NCI-H187 treated with DMSO at 0.1 percent for 48 hours (cell line): ENCODE measurements at places on chromosomes 12 and 14.

DNA sequence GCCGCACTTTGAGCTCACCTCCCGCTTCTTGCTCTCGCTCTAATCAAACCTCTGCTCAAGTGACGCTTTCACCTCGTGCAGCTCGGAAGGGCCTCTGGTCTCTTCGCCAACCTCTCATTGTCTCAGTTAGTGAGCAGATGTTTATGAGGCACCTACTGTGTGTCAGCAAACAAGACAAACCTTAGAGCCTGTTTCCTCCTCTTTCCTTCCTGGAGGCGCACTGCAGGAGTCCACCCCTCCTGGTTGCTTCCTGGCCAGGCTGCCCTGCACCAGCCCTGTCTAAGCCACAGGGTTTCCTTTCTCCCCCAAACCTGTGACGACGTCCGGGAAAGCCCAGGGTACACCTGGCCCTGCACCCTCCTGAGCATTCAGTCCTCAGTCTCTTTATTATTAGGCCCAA is 84.2 kb downstream of the PHETA1 start:
- no peak for DNase-seq

DNA sequence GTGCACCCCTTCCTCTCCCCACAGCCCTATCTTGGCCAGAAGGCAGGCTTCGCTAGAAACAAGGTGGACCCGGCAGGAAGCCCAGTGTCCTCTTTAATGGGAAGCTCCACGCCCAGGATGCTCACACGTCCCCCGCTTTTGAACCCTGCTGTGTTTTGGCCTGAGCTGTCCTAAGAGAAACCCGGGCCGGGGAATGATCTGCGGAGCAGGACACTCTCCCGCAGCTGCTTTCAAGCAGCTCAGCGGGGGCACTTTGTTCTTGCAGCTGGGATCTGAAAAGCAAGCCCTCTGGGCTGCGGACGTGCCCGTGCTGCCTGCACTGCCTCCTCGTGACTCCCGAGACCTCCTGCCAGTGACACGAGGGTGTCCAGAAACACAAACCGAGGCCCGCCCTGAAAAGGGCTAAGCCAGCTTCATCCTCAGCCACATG is 30.0 kb downstream of the SCARB1 start:
- no peak for DNase-seq

DNA sequence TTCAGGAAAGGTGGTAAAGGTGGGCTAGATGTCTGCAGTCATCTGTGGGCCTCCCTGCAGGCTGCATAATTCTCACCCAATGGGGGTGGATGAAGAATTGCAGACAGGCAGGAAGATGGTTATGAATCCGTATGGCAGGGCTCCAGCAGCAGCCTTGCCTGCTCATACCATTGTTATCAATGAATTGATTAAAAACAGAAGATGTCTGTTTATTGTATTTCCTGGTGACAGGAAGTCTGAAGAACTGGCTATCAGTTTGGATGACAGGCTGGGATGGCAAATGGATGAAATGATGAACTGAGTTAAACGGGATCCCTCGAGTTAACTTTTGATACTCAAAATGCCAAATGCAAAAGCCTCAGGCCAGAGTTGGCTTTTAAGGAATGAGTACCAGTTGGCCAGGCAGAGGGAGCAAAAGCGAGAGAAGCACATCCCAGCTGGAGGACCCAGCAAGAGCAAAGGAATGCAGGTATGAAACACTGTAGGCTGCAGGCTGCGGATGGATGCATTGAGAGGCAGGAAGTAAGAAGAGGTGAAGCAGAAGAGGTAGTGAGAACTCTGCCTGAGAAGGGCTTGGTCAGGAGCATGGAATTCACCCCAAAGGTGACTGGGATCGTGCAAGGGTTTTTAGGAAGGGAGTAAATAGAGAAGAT is 550.0 kb upstream of the TBX3 start:
- DNase-seq: no peak

GRCh38 chr12:84186433-84186832 is 726.2 kb downstream of the SLC6A15 start:
- DNase-seq: no peak

- no peak for DNase-seq
Measured at GRCh38 chr12:62860501-62861411, 74.2 kb downstream of the PPM1H start.

- DNase-seq: no peak
Measured at GRCh38 chr14:56118611-56119181, 485 bp downstream of the PELI2 start.

- no peak for DNase-seq
Measured at GRCh38 chr12:117363953-117364486, 2.6 kb upstream of the NOS1 start.

DNA sequence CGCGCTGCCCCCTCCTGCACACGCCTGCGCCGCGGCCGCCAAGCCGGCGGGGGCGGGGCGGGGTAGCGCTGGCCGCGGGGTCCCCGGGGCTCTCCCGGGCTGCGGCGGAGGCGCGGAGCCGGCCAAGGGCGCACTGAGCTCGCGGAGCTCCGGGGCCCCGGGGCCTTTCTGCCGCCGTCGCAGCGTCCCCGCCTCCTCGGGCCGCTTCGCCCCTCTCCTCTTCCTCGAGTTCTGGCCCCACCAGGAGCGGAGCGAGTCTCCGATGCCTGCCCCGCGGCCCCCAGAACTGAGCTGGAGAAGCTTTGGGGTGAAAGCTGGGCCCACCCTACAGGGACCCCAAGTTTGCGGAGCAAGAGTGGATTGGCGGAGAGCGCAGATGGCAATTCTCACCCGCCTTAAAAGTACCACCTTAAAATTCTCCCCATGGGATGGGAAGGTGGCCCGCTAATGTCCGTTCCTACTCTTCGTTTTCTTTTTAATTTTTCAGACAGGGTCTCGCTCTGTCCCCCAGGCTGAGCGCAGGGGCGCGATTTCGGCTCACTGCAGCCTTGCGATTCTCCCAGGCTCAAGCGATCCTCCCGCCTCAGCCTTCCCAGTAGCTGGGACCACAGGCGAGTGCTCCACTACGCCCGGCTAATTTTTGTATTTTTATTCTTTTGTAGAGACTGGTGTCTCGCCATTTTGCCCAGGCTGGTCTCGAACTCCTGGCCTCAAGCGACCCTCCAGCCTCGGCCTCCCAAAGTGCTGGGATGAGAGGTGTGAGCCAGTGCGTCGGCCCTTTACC is 129.6 kb downstream of the NDUFA12 start:
- DNase-seq: no peak

DNA sequence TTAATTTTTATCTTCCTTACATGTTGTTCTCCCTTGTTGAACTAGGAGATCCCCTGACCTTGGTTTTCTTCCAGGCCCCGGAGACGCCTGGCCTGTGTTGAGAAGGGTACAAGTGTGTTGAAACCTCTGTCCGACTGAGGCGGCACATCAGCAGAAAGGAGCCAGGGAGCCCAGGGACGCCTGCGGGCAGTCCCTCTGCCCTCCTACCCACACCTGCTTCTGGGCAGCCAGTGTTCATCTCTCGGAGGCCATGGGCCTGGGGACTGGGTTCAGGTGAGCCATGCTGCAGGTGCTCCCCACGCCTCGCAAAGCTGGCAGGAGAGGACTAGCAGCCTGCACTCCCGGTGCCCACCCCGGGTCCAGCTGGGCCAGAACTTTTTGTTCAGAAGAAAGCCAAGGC is 39.9 kb upstream of the EIF5 start:
- DNase-seq: no peak

GRCh38 chr14:32601906-32602305 is 272.8 kb downstream of the AKAP6 start:
- no peak for DNase-seq

DNA sequence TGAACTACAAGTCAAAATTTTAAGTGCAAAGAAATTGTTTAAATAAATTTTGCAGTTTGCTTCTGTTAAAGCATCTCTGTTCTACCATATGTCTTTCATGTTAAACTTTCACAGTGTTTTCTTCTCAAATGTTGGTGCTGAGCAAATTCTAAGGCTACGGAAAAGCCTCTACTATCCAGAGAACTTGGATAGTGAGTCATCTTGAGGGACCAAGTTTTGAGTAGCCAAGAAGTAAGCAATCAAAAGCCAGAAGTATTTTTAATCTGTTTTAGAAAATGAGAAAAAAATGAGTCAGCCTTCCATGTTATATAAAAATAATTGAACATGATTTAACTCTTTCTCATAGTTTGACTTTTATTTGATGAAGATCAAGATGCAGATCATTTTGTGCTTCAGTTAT is 3.3 kb downstream of the BRMS1L start:
- no peak for DNase-seq

DNA sequence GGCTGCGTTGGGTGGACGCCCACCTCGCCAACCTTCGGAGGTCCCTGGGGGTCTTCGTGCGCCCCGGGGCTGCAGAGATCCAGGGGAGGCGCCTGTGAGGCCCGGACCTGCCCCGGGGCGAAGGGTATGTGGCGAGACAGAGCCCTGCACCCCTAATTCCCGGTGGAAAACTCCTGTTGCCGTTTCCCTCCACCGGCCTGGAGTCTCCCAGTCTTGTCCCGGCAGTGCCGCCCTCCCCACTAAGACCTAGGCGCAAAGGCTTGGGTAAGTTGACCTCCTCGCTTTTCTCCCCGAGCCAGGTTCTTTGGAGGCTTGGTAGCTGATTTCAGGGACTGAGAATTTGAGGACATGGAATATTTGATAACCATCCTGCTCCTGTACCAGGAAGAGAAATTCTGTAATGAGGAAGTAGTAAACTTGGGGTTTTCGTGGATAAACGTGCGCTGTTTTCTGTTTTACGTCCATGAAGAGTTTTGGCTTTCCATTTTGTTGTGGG is 530 bp downstream of the APAF1 start:
- no peak for DNase-seq

DNA sequence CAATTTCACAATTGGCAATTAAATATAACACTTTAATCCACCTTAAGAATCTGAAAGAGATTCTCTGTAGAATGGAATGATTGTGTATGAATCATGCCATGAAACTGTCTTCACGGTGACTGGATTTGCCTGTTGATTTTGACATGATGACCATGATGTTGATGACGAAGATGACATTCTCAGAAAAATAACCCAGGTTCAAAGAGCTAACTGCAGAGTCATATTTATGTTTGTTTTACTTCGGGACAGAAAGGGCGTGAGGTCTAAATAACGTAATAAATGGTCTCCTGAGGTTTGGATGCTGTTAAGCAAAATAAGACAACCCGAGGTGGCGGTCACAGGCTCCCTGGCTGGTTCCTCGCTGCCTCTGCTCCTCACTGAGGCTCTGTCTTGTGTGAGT is 532.0 kb downstream of the TMEM121 start:
- no peak for DNase-seq

DNA sequence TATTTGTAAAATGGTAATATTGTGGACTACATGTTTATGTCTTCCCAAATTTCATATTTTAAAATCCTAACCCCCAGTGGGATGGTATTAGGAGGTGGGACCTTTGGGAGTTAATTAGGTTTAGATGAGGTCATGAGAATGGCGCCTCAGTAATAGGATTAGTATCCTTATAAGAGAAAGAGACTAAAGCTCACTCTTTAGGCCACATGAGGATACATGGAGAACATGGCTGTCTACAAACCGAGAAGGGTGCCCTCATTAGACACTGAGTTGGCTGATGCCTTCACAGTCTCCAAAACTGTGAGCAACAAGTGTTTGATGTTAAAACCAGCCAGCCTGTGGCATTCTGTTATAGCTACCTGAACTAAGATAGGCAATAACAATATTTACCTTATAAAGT is 58.3 kb upstream of the OTOGL start:
- DNase-seq: no peak

GRCh38 chr14:74921987-74922751 is 891 bp downstream of the RPS6KL1 start:
- no peak for DNase-seq

- no peak for DNase-seq
Measured at GRCh38 chr14:68462683-68463082, 330.2 kb downstream of the ZFP36L1 start.

GRCh38 chr12:56718636-56719035 is 6.5 kb downstream of the NACA start:
- DNase-seq: no peak

DNA sequence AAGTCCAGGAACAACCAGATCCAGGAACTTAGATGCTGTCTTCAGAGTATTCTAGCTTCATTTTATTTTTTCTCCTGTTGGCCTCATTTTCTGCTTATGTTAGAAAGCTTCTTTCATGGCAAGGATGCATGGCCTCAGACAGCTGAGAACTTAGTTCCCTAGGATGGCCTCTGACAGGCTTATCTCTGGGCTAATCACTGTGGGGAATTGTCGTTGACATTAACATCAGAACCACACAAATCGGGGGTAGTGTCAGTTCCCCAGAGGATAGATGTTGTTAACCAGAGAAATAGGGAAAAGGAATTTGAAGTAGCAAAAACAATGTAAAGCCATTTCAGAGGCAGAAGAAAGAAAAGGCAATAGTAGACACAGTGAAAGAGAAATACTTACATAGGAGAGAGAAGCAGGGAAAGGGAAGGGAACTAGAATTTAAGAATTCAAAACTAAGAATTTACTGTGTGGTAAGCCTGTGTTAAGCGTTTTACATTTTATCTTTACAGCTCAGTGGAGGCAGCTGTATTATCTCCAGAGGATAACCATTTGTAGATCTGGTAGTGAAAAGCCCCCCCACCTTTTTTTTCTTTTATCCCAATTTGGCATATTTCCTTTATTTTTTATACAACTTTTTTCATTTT is 21.8 kb downstream of the FUT8 start:
- no peak for DNase-seq

- DNase-seq: no peak
Measured at GRCh38 chr14:99248761-99249171, 23.2 kb downstream of the BCL11B start.

DNA sequence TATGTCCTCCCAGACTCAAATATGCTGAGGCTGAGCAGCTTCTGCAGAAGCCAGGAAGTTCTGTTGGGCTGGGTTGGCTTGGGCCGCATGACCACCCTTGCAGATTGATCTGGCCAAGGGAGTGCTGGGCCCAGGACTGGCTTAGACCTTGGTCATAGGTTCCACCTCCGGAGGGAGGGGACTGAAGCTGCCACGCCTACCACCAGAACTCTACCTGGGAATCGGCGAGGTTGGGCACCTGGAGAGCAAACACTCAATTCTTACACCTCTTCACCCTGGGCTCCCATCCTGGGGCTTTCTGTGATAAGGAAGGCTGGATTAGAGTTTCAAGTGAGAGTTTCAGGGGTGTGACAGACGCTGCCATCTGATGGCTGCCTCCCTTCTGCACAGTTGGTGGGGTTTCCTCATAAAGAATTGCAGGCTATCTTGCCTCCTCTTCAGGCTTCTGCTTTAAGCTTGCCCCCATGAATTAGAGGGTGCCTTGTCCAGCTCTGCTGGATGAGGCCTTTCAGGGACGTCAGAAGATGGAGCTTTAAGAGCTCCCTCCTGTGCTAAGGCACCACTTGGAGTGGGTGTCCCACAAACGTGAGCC is 5.8 kb downstream of the SLC24A4 start:
- DNase-seq: no peak

DNA sequence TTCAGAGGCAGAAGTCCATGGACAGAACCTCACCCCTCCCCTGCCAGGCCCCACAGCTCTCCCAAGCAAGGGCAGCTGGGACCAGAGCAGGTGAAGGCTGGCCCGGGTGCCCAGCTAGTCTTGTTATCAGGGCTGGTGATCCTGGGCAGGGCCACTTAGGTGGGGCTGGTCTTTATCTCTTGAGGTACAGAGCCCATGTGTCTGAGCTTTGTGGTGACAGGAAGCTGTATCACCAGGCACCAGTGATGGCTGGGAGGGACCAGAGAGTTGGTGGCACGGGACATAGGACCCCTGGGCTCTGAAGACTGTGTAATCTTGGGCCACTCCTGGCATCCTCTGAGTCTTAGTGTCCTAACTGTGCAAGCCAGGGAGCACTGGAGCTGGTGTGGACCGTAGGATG is 12.8 kb upstream of the HPD start:
- DNase-seq: no peak
